ENCODE measurements at places on chromosomes 7 and 10. TPM values are rescaled to one million over a fixed set of nuclear protein-coding genes. Genes with fewer than 3 reads are reported as not detected.

DNA sequence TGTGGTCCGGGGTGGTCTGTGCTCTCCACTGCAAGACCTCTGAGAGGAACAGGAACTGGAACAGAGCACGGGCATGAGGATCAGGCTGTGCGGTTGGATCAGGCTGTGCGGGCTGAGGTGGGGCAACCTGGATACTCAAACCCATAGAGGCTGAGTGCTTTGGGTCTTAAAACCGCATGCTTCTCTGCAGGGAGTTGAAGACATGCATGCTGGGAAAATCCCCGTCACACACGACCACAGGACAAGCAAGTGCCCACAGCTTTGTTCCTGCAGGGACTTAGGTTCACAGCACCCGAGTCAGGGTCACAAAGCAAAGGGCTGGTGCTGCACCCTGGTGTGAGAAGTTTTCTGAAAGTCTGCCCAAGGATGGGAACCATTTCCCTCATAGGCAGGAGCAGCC lies 221.2 kb downstream of the ZMYND11 start:
- DNase-seq = no peak

DNA sequence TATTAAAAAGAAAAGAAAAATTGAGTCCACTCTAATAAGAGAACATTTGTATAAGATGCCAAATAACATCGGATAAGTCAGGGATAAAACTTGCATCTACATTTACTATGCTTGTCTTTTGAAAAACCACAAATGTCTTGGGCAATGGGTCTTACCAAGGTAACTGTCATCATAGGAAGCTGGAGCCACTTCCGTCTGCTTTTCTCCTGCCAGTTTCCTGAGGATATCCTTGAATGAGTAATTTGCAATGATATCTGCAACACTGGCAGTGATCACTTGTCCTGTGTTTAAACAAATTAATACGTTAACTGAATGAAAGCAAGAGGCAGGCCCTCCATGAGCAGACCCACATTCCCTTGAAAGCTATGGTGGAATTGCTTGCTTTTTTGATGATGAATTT lies 47.3 kb downstream of the ITGA8 start:
- DNase-seq = no peak

- DNase-seq = no peak
These were observed 199.1 kb downstream of the CALN1 start for GRCh38 chr7:72213081-72213480.

GRCh38 chr7:1624999-1625927 lies 44.8 kb upstream of the ELFN1 start:
- no peak for DNase-seq

DNA sequence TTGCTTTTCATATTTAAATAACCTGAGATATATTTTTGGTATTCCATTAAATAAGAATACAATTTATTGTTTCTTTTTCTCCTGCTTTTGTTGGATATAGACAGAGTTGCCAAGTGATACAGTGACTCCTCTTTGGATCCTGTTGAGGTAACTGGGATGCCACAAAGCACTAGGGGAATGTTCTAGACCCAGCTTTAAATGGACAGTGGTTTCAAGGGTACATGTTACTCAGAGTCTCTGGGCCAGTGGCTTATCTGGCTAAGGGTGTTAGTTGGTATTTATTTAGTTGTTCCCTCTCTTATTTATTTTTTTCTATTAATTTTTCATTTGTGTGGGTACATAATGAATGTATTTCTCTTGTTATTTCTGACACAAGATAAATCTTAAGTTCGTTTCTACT lies 9.1 kb downstream of the GBF1 start:
- DNase-seq = no peak

GRCh38 chr7:44712012-44712411 lies 36.6 kb upstream of the ZMIZ2 start:
- no peak for DNase-seq

FAM237B gene
- not detected for total RNA-seq

DNA sequence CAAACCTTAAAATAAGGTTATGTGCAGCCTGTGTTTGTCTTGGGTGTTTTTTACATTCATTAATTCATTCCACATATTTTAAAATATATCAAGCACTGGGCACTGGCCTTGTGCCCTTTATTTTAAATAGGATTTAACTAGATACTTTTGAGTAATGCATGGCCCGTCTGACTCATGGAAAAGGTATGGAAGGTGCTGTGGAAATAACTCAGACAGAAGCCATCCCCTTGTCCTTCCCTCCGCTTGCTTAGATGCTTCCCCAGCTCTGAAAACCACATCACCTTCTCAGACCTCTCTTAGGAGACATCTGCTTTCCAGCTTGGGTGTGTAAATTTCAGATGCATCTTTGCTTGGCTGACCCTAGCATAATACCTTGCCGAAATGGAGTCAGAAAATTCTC lies 30.5 kb downstream of the SLC18A2 start:
- DNase-seq = no peak

- DNase-seq = no peak
These were observed 370.6 kb upstream of the IGFBP3 start for GRCh38 chr7:46291601-46292150.

DNA sequence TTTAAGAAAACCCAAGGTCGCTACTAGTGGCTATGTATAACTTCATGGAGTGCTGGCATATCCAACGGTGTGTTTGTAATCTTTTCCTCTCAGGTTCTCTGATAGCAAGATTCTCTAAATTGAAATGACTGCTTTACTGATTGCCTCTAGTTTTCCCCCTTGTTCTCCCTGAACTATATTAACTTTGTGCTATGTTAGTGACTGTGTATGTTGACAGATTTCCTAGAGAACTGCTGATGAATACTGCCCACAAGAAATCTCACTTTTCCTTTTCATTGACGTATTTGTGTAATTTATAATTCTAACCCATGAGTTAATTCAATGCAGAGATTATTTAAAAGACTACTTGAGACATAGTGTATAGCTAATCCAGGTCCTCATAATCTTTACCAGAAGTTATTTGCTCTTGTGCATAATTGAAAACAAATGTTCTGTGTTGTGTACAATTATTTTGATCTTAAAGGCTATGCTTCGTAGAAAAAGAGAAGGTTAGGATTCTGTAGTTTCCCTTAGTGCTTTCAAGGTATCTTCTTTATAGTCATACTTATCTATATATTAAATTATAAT lies 70.6 kb upstream of the GLCCI1 start:
- DNase-seq = no peak

- DNase-seq = no peak
These were observed 277.1 kb upstream of the POM121L12 start for GRCh38 chr7:52758356-52758755.

PDSS1 gene
- 2.9 TPM for total RNA-seq

OR2A42 gene
- not detected for total RNA-seq

- DNase-seq = no peak
These were observed 34.5 kb downstream of the FRMD4A start for GRCh38 chr10:14296065-14296709.

ELN gene
- total RNA-seq = 33.2 TPM

CRYGN gene
- total RNA-seq = not detected

AGAP3 gene
- 45.4 TPM for total RNA-seq

DNA sequence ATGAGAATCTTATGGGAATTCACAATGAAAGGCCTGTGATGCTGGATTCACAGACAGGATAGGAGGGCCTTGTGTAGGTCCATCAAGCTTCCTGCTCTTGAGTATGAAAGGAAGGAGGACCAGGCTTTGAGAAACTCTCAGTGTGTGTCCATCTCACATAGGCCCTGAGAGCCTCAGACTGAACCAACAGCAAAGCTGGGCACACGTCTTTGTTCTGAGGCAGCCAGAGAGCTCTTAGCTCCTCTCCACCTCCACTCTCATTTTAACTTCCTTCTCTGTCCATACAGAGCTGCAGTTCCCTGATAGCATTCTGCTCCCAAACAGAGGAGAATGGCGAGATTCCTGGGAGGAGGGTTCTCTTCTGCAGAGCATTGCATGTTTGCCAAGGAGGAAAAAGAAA lies 515.6 kb downstream of the CALN1 start:
- DNase-seq = no peak

CTAGE8 gene
- not detected for total RNA-seq

WDR86 gene
- total RNA-seq = 14.4 TPM

GRCh38 chr7:8455426-8455825 lies 22.0 kb downstream of the NXPH1 start:
- no peak for DNase-seq

MYH16 gene
- total RNA-seq = not detected

DNA sequence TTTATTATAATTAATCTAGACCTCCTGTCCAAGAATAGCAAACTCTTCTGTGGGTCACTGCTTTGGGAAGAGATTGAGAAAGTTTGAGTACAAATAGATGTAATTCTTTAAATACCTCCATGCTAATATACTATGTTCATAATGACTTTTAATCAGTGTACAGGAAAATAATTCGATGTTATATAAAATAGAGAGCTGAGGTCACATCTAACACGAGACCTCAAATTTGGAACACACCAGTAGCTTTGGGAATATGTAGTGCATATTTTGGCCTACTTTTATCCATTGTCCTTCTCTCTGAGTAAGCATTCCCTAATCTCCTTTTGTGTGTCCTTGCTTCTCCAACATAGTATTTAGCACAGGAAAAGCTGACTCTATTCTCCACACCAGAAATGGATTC lies 27.3 kb upstream of the CABCOCO1 start:
- DNase-seq = no peak

ALOX5 gene
- 31.9 TPM for total RNA-seq

DNA sequence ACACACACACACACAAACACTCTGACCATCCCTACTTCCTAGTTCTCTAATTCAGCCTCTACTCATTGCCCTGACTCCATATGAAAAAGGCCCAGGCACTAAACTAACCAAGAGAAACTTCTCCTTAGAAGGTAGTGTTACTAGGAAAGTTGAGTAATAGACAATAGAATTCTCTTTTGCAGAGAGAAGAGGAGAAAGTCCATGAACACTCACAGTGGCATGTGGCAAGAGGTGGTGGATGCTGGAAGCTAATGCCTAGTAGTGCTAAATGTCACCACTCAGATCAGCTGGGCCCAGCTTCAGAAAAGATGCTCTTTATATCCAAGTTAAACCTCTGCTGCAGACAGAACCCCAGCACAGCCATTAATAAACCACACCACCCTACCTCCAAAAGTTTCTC lies 58.2 kb downstream of the SORBS1 start:
- peak; percentile 81 for DNase-seq

DNA sequence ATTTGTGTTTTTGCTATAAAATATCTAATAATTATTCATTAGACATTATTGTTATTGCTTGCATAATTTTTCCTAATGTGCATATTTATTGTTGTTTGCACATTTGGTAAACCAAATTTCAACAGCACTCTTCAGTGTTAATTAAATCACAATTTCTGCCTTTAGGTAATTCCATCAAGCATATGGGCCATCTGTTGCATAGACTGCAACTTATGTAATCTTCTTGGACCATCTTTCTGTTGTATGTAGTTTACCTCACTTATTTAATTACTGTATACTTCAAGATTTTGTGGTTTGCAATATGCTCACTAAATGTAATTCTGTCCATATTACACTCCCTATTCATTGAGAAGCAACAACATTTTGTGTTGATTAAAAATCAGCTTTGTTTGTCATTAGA lies 1360.1 kb downstream of the REEP3 start:
- DNase-seq = no peak

DNA sequence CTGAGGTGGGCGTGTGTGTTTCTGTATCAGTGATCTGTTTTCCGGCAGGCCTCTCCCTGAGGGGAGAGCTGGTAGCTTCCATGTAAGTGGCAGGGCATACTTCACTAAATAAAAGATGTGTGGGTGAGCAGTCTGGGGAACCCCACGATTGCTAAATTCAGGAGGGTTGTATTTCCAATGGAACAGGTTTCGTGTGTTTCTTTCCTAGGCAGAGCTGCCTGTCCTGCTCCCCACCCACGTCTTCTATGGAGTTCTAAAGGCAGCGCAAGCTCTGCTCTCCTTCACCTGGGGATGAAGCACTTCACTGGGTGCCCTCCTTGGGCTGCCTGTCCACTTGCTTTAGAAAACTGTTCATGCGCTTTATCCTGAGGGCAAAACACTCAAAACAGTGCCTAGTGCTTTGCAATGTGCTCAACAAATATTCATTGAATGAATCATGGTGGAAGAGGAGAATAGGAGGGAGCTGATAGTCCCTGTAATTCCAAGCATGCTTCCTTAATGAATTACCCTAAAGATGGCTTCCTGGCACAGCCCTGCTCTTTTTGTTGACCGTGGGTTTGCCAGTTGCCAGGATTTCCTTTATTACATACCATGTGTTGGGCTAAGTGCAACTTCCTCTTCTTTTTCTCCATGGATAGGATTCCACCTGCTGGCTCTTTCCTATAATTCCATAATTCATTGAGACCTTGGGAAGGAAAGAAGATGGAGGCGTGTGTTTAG lies 50.6 kb upstream of the SRPK2 start:
- no peak for DNase-seq

- no peak for DNase-seq
These were observed 2.6 kb downstream of the ZNF655 start for GRCh38 chr7:99560834-99561736.

SPDYE1 gene
- total RNA-seq = not detected

DNA sequence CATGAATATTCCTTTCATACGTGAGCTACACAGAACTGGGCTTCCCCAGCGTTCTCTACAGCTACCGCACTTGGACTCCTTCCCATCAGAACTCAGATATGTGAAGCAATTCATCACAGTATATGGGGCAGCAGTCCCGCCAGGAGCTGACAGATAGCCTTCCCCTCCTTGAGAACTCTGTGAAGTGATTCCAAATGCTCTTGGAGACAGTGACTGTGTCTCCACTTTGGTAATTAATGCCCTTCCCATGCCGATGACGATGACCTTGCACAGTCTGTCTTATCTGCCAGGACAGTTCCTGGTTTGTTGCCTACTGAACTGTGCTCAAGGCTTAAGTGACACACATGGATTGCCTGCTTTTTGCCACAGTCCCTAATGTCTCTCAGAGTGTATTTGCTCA lies 75.0 kb upstream of the AFAP1L2 start:
- DNase-seq = peak; percentile 70

NKX1-2 gene
- total RNA-seq = not detected

CCL24 gene
- total RNA-seq = not detected

GRCh38 chr7:85186521-85187241 lies at the start of gene SEMA3D:
SEMA3D (minus strand) TSS chr7:85187056; CDS start chr7:85121891, 65,165 bp downstream.
- peak; percentile 79 for DNase-seq

DNA sequence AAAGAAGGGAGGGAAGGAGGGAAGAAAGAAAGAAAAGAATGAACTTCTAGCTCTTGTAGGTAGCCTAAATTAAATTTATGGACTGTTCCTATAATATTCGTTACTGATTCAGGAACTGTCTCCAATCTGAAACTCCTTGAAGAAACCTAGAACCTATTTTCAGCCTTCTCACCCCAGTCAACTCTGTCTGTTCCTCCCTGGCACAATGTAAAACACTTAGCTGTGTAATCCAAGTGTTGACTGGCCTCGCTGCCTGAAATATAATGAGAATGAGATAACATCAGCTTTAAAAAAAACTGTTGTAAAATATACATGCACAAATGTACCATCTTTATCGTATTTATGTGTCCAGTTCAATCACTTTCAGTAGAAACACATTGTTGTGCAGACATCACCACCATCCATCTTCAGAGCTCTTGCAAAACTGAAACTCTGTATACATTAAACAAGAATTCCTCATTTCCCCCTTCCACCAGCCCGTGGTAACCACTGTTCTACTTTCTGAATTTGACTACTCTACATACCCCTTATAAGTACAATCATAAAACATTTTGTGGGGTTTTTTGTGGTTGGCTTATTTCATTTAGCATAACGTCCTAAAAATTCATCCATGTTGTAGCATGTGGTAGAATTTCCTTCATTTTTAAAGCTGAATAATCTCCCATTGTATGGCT lies 6.3 kb upstream of the C7orf33 start:
- DNase-seq = no peak

Measured in sigmoid colon (tissue), 7 donors.